NCI-H460 (cell line): ENCODE measurements at places on chromosomes 2 and 18. TPM values are rescaled to one million over a fixed set of nuclear protein-coding genes. Genes with fewer than 3 reads are reported as not detected.

Gene SLC9A2
- total RNA-seq, result 19.3 and 20.1 TPM in 2 replicates

Gene TEX44
- total RNA-seq, result not detected in 2 replicates

Gene CFC1
- not detected in 2 replicates for total RNA-seq

Gene LIMS3
- total RNA-seq, result 1.8 and 4.6 TPM in 2 replicates

Gene CAVIN2
- 114 and 121 TPM in 2 replicates for total RNA-seq

Gene LYPD6
- total RNA-seq, result 5.5 and 5.6 TPM in 2 replicates

Gene PLCD4
- 2.8 and 7.6 TPM in 2 replicates for total RNA-seq

Gene ALK
- 0.02 TPM in 1 of 2 replicates, not detected in the other for total RNA-seq

Gene CRYBA2
- not detected in 2 replicates for total RNA-seq

Gene LCT
- total RNA-seq, result 0.02 and 0.06 TPM in 2 replicates

Gene HOXD13
- total RNA-seq, result 4.7 and 5.2 TPM in 2 replicates

Gene PROKR1
- total RNA-seq, result not detected in 2 replicates

DNA sequence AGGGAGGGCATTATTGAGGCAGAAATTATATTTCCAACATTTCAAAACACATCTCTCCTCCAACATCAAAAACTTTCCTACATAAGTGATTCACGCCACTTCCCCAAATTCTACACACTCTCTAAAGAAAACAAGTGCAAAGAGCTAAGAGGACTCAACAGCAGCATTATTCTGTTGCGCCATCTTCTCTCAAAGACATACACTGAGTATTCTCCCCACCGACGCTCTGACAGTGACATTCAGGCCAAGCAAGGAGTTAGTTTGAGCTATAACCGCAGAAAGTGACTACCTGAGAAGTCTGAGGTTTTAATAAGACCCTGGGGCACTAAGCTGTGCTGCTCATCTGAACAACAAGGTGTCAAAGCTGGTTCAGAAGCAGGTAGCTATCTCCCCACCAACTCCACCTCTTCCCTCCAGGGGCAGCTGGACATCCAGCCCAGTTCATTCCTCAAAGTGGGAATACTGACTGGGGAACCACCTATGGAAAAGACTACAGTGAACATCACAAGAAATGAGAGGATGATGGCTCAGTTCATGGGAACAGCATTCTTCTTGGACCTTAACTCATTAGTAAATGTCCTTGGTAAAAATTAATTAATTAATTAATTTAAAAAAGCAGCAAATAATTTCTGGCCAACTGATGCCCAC lies 309.5 kb upstream of the CCDC68 start:
- no peak for DNase-seq

- no peak for DNase-seq
Measured at GRCh38 chr2:207283356-207283755, 117.6 kb upstream of the KLF7 start.

DNA sequence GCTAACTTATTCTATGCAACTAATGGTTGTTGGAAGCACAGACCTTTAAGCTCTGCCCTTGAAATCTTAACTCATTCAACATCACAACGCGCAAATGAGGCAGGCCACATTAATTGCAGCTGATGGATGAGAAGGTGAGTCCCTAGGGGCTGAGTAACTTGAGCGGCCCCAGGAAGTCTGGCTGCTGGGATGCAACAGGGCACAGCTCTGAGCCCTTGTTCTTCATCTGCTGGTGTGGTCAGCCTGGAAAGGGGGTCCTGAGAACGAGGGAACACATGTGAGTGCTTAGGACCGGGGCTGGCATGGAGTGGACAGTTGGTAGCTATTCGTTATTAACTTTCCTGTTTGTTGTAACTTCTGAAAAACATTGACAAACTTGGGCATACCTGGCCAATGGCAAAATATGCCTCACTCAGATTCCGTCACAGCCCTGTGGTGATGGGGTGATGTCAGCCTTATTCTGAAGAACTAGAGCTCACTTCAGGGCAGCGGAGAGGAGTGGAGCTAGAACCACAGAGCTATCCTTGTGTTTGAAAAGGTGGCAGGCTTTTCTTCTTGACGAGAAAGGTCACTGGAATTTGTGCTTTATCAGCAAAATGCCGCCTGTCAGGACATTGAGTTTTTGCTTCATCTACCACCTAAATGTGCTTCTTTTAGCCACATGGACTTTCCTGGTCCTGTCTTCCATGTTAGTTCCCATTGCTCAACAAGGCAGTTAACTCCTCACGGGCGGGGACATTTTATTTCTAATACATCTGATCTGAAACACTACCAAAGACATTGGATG lies 145.9 kb upstream of the FHL2 start:
- DNase-seq, result no peak

DNA sequence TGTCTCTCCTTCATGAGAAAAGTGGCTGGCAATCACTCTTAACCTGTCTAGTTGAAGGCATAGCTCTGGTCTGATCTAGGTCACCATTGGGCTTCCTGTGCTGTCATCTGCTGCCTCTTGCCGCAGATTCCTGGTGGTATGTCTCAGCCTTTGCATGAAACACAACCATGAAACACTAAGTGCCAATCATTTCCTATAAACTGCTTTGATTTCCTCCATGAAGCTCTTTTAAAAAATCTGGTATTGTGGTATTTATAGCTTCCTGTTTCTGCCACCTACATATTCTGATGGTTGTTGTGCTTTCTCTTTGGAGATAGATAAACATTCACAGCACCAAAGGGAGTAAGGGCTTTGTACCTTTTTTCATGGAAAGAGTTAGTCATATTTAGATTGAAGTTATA lies 120.0 kb upstream of the EPC2 start:
- no peak for DNase-seq

DNA sequence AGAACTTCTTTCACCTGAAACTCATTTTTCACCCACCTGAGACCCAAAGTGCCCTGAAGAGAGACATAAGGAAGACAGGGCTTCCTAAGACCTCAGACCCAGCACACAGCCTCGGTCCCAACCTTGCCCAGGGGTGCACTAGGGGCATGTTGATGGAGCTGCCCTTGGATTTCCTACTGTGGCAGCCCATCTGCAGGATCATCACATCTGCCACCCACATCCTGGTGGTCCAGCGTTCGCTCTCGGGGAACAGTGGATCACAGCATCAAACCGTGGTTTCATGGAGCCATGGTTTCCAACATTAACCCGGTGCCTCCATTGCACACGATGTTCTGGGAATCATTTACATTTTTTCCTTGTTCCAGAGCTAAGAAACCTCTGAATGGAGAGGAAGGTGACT lies 186.4 kb downstream of the TFCP2L1 start:
- DNase-seq, result no peak

DNA sequence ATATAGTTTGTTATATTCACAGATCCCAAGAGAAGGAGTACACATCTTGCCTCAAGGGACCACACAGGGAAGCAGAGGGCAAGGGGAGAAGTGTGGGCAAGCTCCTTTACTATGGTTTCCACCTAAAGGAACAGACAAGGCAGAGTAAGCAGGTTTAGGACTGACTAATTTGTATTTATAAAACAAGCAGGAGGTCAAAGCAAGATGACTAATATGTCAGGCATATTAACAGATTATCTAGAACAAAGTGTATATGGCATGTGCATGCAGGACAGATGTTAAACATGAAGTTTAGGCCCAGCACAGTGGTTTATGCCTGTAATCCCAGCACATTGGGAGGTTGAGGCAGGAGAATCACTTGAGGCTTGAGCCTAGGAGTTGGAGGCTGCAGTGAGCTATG lies 3.7 kb upstream of the LRP2 start:
- DNase-seq, result no peak

- no peak for DNase-seq
Measured at GRCh38 chr2:115460008-115460407, 1017.6 kb downstream of the DPP10 start.

DNA sequence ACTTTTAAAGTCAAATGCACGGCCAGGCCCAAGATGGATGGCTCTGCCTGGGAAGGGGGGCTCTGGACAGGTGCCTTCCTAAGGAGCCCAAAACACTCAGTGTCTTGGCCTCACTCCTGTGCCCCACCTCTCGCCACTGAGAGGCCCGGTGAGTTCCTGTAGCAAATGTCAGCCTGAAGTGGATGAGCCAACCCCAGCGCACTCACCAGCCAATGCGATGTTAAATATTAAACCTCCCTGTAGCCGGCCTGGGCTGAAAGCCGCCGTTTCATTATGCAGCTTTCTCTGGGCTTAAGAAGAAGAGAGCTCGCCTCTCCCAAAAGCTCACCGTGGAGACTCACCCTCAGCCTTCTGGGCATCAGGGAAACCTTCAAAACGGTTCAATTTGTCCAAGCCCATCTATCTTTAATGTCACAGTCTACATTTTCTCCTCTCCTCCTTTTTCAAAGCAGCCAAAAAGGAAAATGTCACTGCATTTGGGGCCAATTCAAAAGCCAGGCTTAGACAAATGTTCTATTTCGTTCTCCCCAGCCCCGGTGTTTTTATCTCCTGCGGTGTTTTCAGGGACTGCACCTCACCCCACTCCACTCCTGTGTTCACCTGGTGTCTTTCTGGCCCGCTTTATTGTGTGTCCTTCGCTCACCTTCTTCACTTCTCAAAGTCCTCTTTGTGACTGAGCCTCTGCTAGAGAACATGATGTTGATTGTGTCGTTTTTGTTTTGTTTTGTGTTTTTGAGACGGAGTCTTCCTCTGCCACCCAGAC lies 124.0 kb downstream of the NRP2 start:
- no peak for DNase-seq

- DNase-seq, result no peak
Measured at GRCh38 chr2:7665880-7666279, 748.7 kb downstream of the RNF144A start.

- DNase-seq, result no peak
Measured at GRCh38 chr18:75227535-75228296, 17.1 kb downstream of the TSHZ1 start.

DNA sequence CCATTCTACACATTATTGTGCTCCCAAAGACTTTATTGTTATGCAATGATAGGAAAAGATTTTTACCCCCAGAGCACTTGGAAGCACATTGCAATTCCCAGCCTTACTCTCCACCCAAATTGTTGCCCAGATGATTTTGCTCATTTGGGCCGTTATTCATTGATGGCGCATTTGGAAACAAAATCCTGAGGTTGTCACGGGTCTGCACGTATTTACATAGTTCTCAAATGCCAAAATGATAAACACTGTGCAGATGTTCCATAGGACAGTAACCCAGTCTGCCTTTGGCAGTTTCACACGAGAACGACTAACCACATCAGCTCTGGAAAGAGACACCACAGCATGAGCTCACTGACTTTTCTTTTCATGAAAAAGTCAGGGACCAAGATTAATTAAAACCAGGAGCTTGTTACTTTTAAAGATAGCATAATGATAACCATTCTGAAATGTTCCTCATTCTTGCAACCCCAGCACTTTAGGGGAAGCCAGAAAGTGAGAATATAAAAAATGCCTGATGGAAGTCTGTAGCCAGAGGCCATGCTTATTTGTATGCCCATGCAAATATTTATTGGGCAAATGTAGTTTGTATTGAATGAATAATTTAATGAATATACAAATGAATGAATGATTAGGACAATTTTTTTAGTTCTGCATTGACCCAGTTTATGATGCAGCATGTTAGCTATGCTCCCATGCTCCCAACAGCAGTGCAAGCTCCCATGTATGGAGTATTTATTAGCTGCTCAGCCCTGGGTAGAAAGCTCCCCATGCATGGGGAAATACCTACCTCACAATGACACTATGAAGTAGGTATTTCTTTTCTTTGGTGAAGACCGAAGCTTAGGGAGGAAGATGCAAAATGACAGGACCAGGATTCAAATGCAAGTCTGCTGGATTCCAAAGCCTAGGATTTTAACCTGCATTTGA lies 84.6 kb downstream of the MAIP1 start:
- no peak for DNase-seq

- no peak for DNase-seq
Measured at GRCh38 chr18:36186461-36187192, 670 bp upstream of the MOCOS start.

GRCh38 chr18:51091270-51091669 lies 61.3 kb downstream of the SMAD4 start:
- DNase-seq, result no peak

DNA sequence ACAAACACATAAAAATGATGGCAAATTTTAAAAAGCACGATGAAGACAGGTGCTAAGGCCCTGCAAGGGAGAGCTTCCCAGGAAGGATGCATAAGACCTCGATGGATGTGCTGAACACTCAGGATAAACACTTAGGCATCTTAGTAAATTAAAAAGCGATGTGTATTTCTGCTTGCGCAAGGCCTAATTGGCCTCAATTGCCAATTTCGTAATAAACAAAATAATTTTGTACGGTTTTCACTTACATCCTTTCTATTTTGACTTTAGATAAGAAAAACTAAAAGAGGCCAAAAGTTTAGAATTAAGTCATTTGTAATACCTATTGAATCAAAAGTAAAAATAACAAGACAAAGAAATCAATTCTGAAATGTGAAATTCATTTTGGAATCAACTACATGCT lies 189.1 kb downstream of the TCF4 start:
- DNase-seq, result no peak

GRCh38 chr2:128560718-128561117 lies 242.1 kb upstream of the HS6ST1 start:
- no peak for DNase-seq

GRCh38 chr18:70554854-70555445 lies 266.1 kb downstream of the SOCS6 start:
- no peak for DNase-seq

DNA sequence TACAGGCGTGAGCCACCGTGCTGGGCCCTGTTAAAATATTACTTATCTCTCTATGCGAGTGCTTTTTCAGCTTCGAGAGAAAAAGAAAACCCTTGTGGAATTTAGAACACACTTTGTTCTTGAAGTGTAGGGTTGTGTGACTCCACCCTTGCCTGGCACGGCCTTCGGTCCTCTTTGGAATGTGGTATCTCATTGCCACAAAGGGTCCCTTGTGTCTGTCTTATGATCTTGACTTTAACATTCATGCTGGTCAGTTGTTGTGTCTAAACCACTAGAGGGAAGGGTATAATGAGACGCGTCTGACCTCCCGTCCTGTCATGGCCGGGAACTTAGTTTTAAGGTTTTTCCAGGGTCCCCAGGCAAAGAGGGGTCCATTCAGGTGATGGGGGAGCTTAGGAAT lies 246.4 kb downstream of the VAPA start:
- DNase-seq, result no peak

- DNase-seq, result no peak
Measured at GRCh38 chr2:17355608-17356329, 162.5 kb downstream of the RAD51AP2 start.

GRCh38 chr2:75498907-75499306 lies 61.8 kb downstream of the EVA1A start:
- no peak for DNase-seq

DNA sequence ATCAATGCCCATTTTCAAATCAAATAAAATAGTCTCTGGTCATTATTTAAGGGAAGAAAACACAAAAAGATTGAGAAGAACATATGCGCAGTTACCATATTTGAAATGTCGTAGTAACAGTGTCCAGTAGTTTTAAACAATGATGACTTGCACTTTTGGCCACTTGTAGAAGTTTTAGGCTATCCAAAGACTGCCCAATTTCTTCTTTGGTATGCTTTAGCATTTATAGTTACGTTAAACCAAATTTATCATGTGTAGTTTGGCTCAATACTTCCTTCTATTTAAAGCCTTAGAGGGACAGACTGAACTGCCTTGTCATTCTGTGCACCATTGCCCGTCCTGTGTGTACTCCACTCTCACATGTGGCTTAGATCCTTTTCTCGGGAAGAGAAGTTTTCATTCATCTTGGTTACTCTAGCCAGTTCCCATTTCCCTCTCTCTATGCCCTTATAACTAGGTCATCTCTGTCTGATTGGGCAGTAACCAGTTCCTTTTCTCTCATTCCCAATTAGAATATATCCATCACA lies 84.8 kb upstream of the TTN start:
- DNase-seq, result no peak

GRCh38 chr2:238869-239268 lies 25.0 kb downstream of the SH3YL1 start:
- DNase-seq, result no peak
